Activated CD4-positive, alpha-beta T cell treated with anti-CD3 and anti-CD28 coated beads for 36 hours (primary cell): ENCODE measurements at places on chromosomes 2 and 18. TPM values are rescaled to one million over a fixed set of nuclear protein-coding genes. Genes with fewer than 3 reads are reported as not detected.
A peak's percentile ranks its signal among the peaks of the same experiment; 100 is the strongest.

Gene CDH2
- total RNA-seq = not detected

GRCh38 chr2:215881582-215881981 is 131.8 kb downstream of the MREG start:
- H3K27me3 ChIP-seq = no peaks in the 10 kb centered on the region
- H3K4me3 ChIP-seq = no peak overlapping the region
- no peaks in the 10 kb centered on the region for H3K4me1 ChIP-seq
- no peak overlapping the region for H3K27ac ChIP-seq

- H3K4me1 ChIP-seq = no peaks in the 10 kb centered on the region
- H3K27me3 ChIP-seq = no peaks in the 10 kb centered on the region
- no peak for DNase-seq
- H3K36me3 ChIP-seq = peaks cover 47% of the 10 kb centered on the region
- H3K27ac ChIP-seq = no peak overlapping the region
Measured at GRCh38 chr2:135485441-135485840, 45.6 kb downstream of the ZRANB3 start.

DNA sequence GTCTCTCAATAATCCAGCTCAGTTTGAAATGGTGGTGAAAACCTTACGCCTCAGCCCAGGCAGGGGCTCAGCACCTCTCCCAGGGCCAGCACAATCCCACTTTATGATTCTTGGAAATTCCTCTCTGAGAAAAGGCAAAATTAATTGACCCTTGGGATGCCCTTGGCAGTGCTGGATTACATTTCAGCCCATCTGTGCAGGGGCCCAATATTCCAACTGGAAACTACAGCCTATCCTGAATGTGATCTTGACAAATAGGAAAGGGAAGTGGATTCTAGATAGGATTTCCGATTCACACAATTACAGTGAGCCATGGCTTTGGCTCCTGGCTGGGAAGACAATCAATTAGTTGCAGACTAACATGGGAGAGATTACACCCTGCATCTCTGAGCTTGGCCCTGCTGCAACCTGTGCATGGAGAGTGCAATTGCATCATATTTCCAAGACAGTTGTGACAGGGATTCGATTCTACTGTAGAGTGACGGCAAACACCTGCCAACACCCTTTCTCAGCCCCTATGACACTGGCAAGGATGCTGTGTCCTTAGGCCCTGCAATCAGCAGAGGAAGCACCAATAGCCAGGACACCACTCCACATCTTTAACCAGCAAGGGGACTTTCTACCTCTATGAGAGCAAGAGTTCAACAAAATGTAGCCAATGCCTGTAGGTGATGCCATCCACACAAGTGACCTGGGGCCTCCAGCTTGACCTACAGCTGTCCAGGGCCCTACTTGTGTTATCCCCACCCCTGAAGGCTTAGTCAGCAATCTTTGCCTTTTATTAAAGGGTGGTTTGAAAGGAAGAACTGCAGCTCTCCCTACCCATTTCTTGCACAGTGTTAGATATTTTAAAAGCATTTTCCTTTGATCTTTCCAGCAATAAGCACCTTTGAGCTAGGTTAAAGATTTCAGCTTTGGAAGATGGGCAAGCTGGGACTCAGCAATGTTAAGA is 187.2 kb upstream of the HS6ST1 start:
- no peaks in the 10 kb centered on the region for H3K36me3 ChIP-seq
- no peak overlapping the region for H3K4me3 ChIP-seq
- DNase-seq = no peak
- H3K27me3 ChIP-seq = no peaks in the 10 kb centered on the region
- H3K27ac ChIP-seq = no peak overlapping the region

DNA sequence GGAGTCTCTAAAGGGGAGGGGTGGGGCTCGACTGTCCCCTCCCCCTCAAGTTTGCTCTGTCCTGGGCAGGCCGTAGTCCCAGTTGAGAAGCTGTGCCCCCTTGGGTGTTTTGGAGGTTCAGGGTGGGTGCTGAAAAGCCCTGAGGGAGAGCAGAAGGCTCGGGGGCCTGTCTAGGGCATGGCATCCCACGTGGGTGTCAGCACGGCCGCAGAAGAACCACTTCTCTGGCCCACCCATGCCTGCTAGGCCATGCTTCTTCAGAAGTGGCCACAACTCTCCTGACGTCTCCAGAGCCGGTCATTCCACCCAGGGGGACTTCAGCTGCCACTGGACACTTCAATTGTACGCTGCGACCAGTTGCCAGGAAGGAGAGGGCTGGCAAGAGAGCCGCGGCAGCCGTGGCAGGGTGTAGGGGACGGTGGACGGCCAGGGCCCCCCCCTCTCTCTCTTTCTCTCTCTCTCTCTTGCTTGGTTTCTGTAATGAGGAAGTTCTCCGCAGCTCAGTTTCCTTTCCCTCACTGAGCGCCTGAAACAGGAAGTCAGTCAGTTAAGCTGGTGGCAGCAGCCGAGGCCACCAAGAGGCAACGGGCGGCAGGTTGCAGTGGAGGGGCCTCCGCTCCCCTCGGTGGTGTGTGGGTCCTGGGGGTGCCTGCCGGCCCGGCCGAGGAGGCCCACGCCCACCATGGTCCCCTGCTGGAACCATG is at the start of gene INPP5D:
INPP5D (plus strand) TSS at position 546 of the 704 bp plus-strand sequence; CDS start at position 683, 137 bp downstream.
- peak; percentile 83 for DNase-seq
- H3K27me3 ChIP-seq = no peaks in the 10 kb centered on the region
- H3K4me1 ChIP-seq = peaks cover 30% of the 10 kb centered on the region
- H3K36me3 ChIP-seq = peaks cover 4% of the 10 kb centered on the region
- peak within 1 kb of the TSS; percentile 96 for H3K4me3 ChIP-seq

Gene DYNAP
- not detected for total RNA-seq

GRCh38 chr18:77113361-77114151 is 19.0 kb downstream of the MBP start:
- peaks cover 80% of the 10 kb centered on the region for H3K4me1 ChIP-seq
- H3K27me3 ChIP-seq = no peaks in the 10 kb centered on the region
- peak overlapping the region; percentile 32 for H3K27ac ChIP-seq
- H3K36me3 ChIP-seq = peaks cover 54% of the 10 kb centered on the region
- no peak for DNase-seq
- H3K4me3 ChIP-seq = no peak overlapping the region

DNA sequence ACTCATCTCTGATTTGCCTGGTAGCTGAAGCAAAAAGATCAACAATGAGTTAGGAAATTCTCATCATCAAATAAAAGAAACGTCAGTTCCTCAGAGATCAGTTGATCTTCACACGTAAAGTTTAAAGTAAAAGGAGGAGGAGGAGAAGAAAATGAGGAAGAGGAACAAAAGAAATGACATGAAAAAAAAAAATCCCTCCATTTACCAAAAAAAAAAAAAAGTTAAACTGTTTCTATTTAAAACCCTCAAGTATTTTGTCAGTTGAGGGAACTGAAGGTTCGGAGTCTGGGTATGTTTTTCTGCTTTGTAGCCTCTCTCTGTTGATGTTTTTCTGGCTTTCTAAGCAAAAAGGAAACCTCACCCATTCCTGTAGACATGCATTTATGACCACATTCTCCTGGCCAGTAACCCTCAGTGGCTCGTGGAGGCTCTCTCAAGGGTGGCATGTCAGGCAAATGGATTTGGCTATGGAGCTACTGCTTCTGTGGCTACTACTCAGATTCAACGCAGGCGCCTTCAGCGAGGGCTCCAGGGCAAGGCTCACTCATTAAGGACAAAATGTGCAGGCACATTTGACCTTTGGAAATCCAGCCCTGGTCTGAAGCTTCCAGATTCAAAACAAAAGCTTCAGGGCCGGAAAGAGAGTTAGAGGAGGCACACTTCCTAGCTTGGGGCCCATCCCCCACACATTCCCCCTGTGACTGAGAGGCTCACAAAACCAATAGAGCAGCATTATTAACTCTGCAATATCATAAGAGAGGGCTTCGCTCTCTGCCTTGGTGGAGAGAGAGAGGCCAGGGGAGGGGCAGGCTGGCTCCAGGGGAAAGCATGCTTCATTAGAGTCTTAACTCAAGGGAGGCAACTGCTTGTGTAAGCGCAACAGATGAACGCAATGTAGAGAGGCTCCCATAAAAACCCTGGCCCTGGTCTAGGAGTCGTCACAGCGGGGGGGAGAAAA is 22.3 kb downstream of the KLF7 start:
- peaks cover 20% of the 10 kb centered on the region for H3K36me3 ChIP-seq
- H3K4me3 ChIP-seq = peak overlapping the region; percentile 66
- peaks cover 66% of the 10 kb centered on the region for H3K4me1 ChIP-seq

Gene SPDYA
- 0.93 TPM for total RNA-seq

GRCh38 chr2:115520727-115521126 is 1078.3 kb downstream of the DPP10 start:
- H3K4me1 ChIP-seq = no peaks in the 10 kb centered on the region
- H3K4me3 ChIP-seq = no peak overlapping the region
- no peak for DNase-seq
- H3K36me3 ChIP-seq = no peaks in the 10 kb centered on the region
- H3K27ac ChIP-seq = no peak overlapping the region
- H3K27me3 ChIP-seq = no peaks in the 10 kb centered on the region

DNA sequence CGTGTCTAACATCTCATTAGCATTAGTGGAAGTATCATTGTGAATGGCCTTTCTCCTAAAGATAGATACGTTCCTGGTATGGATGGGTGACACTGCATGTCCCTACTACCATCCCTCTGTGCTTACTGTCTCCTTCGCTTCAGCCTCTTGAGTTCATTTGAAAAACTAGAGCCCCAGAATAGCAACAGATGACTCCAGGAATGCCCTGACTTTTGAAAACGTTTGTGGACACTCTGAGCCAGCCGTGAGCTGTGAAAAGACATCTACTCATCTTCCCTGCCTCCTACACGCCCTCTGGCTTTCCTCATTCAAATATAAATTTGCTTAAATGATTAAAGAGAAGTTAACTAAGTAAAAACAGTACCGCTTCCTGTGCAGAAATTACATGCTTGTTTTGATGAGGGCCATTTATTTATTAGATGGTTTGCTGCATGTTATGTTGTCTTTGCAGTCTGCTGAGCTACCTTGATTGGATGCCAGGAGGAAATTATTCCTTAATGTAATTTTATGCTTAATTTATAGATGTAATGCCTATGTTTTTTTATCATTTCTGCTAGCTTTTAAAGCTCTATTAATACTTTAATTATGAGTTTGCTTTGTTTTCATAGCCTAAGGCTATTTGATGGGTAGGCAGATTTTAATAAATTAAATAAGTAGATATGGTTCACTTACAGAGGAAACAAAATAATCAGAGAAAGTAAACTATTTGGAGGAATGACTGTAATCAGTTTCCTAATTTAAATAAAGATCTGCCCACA is 32.1 kb upstream of the MYO3B start:
- no peak for DNase-seq
- no peak overlapping the region for H3K27ac ChIP-seq
- no peak overlapping the region for H3K4me3 ChIP-seq
- no peaks in the 10 kb centered on the region for H3K4me1 ChIP-seq
- no peaks in the 10 kb centered on the region for H3K36me3 ChIP-seq

Gene ADCY3
- 59.5 TPM for total RNA-seq

Gene IL36RN
- not detected for total RNA-seq

GRCh38 chr2:23660237-23660636 is 266.7 kb downstream of the ATAD2B start:
- H3K27me3 ChIP-seq = peaks cover 6% of the 10 kb centered on the region
- no peak overlapping the region for H3K27ac ChIP-seq
- no peak for DNase-seq
- H3K4me3 ChIP-seq = no peak overlapping the region
- H3K36me3 ChIP-seq = no peaks in the 10 kb centered on the region
- peaks cover 8% of the 10 kb centered on the region for H3K4me1 ChIP-seq
